ENCODE measurements at places on chromosomes 1 and 21.

DNA sequence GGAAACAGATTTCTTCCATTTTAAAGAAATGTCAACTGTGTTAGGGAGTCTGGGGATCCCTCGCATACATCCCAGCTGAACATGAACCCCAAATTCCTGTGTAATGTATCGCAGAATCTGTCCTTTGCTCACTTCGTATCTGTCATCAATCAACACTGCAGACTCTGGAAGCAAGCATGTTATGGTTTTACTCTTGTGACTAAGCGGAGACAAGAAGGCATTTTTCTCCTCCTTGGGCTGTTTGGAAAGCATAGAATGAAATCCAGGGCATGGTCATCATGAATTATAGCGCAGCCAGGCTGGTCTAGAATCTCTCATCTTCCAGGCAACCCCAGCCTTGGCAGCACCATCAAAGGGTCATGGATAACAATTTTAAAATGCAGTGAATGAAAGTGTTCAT is 290.2 kb downstream of the KIF26B start:
- DNase-seq = no peak

DNA sequence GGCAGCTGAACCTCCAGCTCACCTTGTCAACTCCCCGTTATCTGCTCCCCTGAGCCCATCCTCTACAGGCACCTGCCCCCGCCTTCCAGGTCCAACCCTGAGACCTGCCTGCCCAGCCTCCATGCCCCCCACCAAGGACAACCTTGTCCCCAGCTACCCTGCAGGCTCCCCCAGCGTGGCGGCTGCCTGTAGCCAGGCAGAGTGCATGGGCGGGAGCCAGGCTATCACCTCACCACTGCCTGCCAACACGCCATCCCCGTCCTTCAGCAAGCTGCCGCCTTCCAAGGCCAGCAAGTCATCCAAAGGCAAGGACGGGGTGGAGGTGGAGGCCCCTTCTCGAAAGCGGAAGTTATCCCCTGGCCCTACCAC is 3.0 kb upstream of the CYB561D1 start:
- DNase-seq = no peak

GRCh38 chr1:214492401-214493075 is 58.9 kb downstream of the PTPN14 start:
- DNase-seq = no peak

DNA sequence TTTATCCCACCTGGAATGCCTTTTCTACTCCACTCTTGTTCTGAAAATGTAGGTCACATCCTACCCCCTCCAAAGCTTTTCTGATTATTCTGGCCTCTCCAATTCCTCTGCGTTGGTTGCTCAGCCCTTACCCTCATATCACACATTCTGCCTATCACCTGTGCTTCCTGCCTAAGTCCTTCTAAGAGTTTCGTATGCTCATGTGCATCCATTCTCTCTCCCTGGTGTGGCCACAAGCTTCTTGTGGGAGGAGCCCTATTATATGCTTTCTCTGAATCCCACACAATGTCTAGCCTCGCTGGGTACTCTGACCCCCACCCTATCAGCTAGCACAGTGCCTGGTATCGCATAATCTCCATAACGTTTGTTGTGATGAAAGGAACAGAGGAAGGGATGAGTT is 54.2 kb downstream of the CD58 start:
- no peak for DNase-seq

- DNase-seq = no peak
Observed at GRCh38 chr1:24364975-24365678, 46.0 kb downstream of the GRHL3 start.

DNA sequence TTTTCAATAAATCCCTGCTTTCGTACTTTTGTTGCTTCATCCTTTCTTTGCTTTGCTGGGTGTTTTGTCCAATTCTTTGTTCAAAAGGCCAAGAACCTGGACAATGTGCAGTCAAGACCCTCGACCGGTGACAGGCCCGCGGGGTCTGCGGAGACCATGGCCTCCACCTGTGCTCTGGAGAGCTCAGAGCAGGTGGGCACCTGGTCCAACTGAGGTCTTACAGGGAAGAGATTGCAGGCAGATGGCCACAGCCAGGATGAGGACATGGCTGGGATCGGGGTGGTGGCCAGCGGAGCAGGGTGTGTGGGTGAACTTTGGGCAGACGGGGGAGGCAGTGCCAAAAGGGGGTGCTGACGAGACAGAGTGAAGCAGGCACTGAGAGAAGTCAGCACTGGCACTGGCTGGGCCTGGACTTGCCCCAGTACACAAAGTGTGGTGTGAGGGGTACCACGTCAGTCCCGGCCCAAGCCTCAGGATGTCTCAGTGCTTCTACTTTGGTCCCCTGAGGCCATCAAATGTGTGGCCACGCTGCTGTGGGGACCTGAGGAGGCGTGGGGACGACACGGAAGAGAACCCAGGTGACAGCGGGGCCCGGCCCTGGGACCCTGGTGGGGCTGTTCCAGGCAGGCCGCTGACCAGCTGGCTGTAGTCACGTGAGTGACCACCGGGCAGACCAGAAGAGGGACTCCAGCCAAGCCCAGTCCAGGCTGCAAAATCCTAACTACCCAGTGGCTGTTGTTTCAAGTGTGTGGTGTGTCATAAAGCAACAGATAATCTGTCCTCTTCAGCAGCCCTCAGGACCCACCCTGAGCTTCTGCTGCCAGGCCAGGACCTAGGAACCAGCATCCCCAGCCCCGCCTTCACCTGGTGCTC is 10.4 kb upstream of the CCDC27 start:
- no peak for DNase-seq

- DNase-seq = no peak
Observed at GRCh38 chr21:29737186-29737585, 202.6 kb downstream of the GRIK1 start.

- DNase-seq = peak; percentile 3
Observed at GRCh38 chr1:18794561-18794960, 64.9 kb downstream of the TAS1R2 start.

GRCh38 chr1:240956020-240956419 is 344.1 kb upstream of the GREM2 start:
- no peak for DNase-seq

DNA sequence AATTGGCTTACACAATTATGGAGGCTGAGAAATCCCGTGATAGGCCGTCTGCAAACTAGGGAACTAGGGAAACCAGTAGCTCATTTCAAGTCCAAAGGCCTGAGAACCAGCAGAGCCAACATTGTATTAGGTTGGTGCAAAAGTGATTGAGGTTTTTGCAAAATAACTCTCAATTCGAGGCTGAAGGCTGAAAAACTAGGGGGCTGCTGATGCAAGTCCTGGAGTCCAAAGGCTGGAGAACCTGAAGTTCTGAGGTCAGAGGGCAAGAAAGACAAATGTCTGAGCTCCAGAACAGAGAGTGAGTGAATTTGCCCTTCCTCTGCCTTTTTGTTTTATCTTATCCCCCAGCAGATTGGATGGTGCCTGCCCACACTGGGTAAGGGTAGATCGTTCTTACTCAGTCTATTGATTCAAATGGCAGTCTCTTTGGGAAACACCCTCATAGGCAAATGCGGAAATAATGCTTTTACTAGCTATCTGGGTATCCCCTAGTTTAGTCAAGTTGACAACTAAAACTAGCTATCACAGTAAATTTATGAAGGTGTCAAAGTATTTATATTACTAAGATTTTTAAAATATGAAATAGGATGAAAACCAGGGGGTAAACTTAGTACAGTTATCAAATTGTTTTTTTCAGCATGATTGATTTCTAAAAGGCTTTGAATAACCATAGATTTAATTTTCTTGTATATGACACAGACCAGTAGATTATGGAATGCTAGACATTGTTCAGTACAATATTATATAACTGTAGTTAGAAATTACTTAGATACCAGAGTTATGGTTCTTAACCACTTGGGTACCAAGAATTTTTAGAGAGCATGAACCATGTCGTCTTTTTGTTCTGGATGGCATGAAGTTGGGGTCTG is 15.4 kb downstream of the RABGAP1L start:
- DNase-seq = peak; percentile 52

DNA sequence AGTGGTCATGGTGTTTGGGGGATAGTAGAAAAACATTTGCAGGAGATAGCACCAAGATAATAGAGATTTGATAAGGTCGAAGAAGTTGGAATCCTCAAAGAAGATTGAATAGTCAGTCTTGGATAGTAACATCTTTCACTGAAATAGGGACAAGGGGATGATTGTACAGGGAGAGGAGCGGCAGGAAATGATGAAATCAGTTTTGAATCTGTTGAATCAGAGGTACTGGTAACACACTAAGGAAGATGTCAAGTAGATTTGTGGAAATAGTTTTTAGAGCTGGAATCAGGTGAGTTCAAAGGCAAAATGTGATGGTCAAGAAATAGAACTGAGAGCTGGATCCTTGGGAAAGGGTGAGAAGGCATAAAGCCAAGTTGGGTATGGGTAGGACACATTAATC is 26.5 kb downstream of the CAP1 start:
- DNase-seq = no peak

GRCh38 chr1:203706444-203706843 is 58.5 kb upstream of the LAX1 start:
- no peak for DNase-seq

DNA sequence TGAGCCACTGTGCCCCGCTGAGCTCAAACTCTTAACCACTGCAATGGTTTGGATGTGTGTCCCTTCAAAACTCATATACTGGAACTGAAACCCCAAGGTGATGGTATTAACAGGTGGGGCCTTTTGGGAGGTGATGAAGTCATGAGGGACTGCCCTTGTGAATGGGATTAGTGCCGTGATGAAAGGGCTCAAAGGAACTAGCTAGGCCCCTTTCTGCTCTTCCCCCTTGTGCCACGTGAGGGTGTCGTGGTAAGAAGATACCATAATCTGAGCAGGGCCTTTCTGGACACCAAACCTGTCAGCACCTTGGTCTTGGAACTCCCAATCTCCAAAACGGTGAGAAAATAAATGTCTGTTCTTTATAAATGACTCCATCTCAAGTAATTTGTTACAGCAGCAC is 45.5 kb upstream of the SPOCD1 start:
- no peak for DNase-seq

GRCh38 chr1:207581496-207582153 is 63.3 kb upstream of the CR1L start:
- no peak for DNase-seq

- DNase-seq = no peak
Observed at GRCh38 chr1:231619257-231619634, 7.3 kb upstream of the DISC1 start.

DNA sequence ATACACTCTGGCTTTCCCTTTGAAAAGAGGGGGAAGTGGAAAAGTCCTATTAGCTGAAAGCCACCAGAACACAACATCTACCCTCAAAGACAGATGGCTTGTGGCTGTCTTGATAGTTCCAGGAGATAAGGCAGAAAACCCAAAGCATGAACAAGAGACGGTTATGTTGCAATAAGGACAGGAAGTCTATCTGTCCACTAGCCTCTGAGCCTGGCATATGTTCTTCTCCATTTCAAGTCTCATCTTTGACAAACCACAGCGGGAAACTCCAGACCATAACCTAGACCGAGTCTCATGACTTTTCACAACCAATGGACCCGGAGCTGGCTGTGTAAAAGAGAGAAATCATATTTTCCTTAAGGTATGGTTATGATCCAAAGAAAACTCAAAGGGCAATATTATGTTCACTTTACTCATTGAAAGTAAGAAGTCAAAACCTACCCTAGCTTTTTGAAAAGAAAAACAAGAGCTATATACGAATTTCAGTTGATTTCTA is 33.8 kb downstream of the DUSP10 start:
- DNase-seq = no peak

DNA sequence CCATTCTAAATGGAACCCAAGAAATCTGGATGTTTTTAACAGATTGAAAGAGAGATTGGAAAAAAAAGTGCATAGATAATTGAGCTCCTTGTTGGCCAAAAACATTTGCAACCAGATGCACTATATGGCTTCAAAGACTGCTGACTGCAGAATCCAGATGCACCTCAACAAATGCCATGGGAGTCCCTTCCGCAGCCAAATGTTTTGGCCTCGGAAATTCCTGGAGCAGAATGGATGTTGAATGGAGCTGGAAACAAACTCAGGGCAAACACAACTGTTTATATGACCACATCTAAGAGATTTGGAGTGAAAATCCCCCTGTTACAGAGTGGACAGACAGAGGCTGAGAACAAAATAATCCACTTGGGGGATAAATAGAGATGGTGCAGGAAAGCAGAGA is 285.0 kb upstream of the NFIA start:
- no peak for DNase-seq

GRCh38 chr1:242886137-242886536 is 361.6 kb upstream of the PLD5 start:
- peak; percentile 15 for DNase-seq

- DNase-seq = no peak
Observed at GRCh38 chr21:38280867-38281266, 24.1 kb downstream of the KCNJ15 start.

DNA sequence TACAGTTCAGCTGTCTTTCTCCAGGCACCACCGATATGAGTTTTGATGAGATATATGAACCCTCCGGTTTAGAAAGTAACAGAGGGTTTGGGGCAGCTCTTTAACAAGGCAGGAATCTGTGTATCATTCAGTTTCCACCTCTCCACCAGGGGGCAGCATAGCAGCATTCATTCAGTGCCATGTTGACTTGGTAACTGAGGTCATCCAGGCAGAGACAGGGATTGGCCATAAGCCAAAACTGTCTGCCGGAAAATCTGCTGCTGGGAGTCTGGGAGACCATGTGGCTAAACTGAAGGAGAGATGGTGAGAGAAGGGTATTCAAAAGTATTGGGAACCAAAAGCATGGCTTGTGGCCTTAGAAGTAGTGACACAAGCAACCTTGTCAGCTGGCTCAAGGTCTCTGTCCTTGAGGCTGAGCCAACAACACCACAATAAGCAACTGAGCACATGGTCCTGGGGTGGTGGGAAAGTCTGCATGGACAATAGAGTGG is 98.5 kb downstream of the LMX1A start:
- peak; percentile 60 for DNase-seq

DNA sequence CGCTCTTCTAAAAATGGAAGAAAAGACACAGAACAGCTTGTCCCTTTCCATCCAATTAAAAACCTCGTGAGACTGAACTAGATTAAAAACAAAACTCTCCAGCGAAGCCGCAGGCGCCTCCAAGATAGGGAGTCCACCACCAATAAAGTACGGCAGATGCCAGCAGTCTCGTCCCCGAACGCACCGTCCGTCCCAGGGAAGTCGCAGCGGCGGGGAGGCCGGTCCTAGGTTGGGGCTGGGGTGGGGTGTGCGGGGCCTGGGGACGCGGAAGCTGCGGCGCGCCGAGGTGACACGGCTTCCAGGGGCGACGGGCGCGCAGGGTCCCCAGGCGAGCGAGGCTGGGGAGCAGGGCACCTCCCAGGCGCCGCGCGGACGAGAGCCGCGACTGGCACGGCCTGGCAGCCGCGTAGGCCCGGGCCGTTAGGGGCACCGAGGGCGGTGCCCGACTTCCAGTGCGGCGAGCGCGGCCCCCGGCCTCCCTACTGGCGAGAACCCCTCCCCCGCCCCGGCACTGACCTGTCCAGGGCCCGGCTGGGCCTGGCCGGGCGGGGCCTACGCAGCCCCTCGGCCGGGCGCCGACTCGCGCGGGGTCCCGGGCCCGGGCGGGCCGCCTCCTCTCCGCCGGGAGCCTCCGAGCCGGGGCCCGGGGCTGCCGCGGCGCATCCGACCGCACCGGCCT is 28.3 kb upstream of the A3GALT2 start:
- DNase-seq = no peak

All from HepG2 (cell line).